ENCODE measurements at places on chromosomes 4 and X.

DNA sequence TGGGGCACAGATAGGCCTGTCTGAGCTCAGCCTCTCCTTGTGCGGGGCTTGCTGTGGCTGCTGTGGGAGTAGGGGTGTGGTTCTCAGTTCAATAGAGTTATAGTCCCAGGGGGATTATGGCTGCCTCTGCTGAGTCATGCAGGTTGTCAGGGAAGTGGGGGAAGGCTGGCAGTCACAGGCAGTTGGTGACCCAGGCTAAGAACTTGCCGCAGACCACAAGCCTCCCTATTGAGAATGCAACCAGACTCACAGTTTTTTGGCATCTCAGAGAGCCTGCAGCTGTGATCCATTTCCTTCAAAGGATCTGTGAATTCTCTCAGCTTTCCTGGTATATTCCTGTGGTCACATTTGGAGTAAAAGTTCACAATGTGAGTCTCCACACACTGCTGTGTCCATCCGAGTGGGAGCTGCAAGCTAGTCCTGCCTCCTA is 364.9 kb downstream of the ZNF674 start:
- peak; percentile 96 for DNase-seq

DNA sequence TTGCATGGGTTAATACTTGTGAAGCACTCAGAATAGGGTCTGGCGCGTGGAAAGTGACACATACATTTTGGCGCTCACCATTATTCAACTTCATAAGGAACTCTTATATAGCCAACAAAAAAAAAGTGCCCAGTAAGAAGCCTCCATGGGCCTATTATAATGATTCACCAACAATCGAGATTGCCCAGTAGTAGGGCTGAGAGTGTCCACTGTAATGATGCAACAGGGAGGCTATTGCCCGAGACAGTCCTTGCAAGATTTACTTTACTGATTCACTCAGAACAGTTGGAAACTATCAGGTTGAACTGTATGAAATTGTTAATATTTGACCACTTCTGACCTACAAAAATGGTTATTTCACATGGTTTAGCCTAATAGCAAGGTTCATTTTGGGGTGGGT is 86.0 kb downstream of the PJA1 start:
- no peak for DNase-seq

GRCh38 chr4:169102026-169102425 is 92.0 kb upstream of the CBR4 start:
- no peak for DNase-seq

GRCh38 chr4:96473246-96473645 is 633.4 kb downstream of the PDHA2 start:
- peak; percentile 12 for DNase-seq

DNA sequence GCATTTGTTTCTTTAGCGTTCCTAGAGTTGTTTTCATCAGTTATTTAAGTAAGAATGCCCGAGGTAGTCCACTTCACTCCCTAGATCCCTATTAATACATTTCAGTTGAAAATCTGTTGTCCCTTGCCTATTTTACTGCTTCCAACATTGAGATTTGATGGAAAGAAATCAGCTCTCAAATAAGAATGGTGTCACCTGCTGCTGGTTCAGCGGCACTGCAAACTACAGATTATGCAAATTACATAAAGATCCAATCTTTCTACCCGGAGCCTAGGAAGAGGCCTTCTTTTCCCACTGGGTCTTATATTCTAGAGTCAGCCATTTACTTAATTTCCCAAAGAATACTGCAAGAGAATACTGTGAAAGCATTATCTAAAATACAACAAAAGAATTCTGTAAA is 597.6 kb upstream of the MAGEB2 start:
- peak; percentile 1 for DNase-seq

DNA sequence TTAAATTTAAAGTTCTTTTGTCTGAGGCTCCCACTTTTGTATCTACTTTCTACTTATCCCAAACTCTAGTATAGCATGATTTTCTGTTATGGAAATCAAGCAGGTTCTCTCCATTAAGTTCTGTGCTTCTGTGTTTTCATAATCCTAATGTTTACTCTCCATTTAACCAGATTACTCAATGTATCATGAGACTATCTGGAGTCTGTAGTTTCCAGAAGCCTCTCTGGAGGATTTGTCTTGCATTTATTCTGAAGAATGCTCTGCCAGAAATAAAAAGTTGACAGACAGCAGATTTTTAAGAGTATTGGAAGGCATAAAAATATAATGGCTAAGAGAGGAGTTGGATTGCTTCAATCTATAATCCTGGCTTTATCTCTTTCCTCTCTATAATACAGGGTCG is 39.2 kb upstream of the PLS3 start:
- DNase-seq = no peak

DNA sequence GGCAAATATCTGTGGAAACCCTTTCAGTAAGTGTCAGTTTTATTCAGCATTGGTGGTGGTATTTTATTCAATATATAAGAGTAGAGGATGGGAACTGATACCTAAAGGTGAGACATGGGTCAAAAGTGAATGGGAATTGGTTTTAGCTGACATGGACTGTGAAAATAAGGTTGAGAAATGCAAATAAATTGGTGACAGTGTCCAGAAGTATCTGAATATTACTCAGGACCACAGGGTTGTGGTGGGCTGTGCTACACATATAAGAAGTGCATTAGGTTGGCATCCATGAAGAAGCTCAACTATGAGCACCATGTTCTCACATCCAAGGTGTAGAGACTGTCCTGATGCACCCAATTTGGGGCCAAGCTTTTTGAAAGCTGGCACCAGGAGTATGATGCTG is 45.0 kb downstream of the ETDC start:
- no peak for DNase-seq

- DNase-seq = no peak
Observed at GRCh38 chrX:71321731-71322130, 20.2 kb downstream of the ITGB1BP2 start.

GRCh38 chrX:63929608-63930007 is 144.6 kb upstream of the ARHGEF9 start:
- no peak for DNase-seq

DNA sequence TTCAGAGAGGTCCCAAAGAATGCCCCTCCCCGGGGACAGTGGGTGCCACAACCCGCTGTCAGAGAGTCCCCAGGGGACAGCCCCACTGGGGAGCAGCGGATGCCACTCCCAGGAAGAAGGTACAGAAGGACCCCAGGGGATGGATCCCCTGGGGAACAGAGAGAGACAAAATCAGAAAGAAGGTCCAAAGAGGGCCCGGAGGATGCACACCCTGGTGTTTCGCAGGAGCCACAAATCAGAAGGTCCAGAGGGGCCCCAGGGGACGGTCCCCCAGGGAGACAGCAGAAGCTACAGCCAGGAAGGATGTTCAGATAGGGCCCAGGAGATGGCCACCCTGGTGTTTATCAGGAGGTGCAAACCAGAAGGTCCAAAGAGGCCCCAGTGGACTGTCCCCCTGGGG is 1.4 kb downstream of the TEX13D start:
- no peak for DNase-seq

GRCh38 chrX:72395237-72395636 is 89.5 kb upstream of the CITED1 start:
- no peak for DNase-seq
